AG10803 (cell line): ENCODE measurements at places on chromosomes 6 and 20.

- peak; percentile 48 for DNase-seq
Measured at GRCh38 chr6:142943711-142944123, 1.3 kb downstream of the HIVEP2 start.

DNA sequence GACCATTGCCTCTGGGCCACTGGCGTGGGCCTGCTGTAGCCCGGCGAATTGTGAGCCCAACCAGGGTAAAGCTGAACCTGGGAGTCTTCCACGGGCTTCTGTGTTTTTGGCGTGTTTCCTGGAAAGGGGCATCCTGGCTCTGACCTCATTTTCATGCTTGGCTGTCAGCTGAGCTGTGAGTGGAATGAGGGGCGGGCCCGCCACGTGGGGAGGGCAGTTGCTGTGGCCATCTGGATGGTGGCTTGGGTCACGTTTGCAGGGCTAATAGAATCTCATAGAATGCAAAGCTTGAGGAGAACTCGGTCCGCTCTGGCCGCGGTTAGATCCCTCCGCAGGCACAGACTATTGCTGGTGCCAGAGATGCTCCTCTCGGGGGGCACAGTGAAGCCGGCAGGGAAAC lies 263.0 kb downstream of the SMOC2 start:
- no peak for DNase-seq

- no peak for DNase-seq
Measured at GRCh38 chr20:60652615-60653014, 599.4 kb upstream of the CDH4 start.

DNA sequence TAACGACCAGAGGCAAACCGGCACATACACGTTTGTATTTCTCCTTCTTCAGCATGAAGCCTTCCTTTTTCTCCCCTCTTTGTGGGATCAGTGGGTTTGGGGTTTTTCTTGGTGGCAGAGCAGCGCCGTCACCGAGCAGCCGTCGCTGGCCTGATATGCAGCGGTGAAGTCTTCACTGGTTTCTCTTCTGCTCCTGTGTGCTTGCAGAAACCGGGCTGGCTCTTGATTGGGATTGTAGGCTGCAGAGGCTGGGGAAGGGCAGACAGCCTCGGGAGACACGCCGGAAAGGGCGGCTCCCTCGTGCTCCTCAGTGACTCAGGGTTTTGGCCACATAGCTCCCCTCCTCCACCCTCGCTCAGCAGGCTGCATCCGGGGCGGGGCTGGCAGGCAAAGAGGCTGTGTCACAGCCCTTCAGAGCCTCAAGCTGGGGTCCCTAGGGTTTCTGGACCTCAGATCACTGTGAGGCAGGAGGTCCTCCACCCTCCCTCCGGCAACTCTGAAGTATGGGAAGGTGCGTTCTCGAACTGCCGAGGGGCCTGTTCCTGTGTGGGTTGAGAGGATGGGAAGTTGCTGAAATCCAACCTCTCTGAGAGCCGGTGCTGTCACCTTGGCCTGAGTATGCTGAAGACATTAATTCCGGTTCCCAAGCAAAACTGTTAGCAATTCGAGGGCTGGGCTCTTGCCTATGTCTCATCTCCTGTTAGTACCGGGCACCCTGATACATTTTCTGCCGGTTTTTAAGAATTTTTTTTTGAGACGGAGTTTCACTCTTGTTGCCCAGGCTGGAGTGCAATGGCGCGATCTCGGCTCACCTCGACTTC lies 24.2 kb downstream of the NQO2 start:
- peak; percentile 93 for DNase-seq

DNA sequence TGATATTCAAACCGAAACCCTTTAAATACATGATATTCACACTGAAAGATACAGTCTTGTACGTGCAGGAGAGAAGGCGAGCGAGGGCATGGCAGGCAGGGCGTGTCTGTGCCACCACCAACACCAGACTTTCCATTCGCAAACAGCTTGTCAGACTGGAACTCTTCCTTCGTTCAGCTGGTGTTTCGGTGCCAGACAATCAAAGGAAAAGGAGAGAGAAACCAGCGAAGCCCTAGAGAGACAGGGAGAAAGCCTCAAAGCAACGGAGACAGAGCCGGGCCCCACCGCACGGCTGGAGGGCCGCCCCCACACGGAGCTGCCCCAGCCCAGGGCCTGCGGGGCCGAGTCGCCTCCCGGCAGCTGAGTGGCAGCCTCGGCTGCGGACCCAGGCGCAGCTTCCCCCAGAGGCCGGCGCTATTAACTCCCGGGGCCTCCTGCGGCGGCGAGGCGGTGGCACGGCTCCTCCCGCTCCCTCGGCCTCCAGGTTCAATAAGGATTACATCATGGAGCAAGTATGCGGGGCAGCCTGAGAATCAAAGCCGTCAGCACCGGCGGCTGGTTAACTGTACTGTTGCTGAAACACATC lies 32.1 kb upstream of the NR2E1 start:
- DNase-seq, result peak; percentile 68

DNA sequence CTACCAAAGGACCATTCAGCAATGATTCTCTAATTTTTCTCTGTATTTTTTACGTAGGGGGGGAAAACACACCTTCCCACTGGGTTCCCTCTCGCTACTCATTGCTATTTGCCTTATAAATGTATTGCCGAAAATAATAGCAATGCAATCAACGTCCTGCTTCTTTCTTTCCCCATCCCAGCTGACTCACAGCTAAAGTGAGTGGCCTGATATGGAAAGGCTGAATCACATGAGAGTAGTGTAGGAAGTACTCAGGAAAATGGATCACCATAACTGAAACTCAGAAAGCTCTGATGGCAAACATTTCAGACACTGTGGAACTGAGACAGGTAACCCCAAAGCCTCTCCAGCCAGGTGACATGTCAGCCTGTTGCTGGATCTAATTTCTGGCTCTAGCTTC lies 49.3 kb upstream of the SRPK1 start:
- peak; percentile 27 for DNase-seq

- DNase-seq, result no peak
Measured at GRCh38 chr6:47922391-47922790, 140.6 kb downstream of the OPN5 start.

DNA sequence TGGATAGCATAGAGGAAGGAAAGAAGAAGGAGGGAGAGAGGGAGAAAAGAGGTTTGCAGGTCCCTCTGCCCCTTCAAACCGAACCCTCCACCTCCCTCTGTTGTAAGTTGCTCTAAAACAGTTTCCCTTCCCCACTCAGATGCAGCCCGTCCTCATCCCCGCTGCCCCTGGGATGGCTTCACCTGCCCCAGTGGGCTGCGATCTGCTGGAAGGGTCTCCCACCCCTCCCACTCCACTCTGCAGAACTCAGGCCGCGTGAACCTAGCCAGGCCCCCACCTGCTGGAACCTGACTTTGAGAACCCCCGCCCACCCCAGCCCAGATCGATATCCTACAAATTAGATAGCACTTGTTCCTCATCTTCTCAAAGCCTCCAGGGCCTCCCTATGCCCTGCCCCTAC lies 190.8 kb downstream of the DLL1 start:
- no peak for DNase-seq

DNA sequence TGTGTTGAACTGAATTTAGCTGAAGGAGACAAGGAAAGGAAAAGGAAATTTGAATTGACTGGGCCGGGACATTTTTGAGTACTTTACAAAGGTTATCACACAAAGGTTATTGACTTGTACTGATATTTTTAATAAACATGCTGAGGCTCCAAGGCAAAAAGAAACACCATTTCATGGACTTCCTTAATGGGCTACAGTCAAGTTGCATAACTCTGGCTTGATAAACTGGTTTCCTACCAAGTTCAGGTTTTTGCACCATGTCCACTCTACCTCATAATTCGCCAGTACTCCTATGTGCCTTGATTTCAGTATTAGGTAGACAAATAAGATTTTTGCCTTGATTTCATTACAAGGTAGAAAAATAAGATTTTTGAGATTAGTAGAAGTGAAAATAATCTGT lies 65.8 kb upstream of the FUT9 start:
- no peak for DNase-seq

GRCh38 chr6:157548635-157549467 lies 167.9 kb downstream of the ZDHHC14 start:
- no peak for DNase-seq

DNA sequence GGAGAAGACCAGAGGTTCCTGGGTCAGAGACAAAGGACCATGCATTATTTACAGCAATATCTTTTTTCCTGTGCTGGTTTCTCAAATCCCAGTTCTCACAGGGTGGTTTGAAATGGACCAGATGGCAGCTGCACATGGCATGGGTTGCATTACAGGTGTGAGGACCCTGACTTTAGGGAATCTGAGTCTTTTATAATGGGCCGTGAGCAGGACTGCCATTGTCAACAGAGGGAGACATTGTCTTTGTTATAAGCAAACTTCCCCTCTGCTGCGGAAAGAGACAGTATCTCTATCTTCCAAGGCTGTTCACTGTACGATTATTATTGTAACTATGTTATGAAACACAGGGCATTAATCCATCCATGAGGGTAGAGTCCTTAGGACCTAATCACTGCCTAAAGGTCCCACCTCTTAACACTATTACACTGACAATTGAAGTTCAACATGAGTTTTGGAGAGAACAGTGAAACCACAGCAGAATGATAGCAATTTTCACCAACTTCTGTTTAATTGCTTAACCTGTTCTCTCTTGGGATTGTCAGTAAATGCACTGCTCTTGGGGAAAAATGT lies 156.1 kb upstream of the AGPAT4 start:
- peak; percentile 43 for DNase-seq

DNA sequence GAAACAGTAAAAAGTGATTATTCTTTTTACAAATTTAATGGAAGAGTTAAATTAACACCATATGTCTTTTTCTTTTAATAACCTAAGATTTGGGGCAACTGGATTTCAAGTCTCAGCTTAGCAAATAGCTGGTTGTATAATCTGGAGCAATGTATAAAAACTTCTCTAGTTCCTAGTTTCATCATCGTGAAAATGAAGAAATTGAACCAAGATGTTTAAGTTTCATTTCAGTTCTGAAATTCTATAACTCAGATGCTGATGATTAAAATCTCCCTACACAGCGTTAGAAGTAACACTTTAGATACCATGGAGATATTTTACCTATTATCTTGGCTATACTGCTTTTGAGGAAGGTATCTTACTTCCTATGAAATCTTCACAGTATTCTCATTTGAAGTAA lies 252.0 kb downstream of the KIF16B start:
- DNase-seq, result no peak

DNA sequence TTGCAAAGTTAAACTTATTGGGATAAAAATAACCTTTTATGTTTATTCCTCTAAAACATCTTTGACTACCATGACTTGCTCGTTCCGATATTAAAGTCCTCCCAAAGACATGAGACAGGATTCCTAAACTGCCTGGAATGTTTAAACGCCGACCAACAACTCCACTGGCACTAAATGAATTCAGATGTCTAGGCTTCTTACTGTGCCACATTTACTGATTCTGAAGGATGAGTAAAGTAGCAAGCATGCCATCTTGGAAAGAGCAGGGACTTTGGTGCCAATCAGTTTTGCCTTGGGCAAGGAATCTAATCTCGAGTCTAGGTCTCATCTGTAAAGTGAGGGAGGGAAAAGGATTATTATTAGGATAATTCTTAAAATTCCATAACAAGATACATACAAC lies 25.3 kb downstream of the MBOAT1 start:
- peak; percentile 92 for DNase-seq
